ENCODE measurements at places on chromosomes 5 and 9.

DNA sequence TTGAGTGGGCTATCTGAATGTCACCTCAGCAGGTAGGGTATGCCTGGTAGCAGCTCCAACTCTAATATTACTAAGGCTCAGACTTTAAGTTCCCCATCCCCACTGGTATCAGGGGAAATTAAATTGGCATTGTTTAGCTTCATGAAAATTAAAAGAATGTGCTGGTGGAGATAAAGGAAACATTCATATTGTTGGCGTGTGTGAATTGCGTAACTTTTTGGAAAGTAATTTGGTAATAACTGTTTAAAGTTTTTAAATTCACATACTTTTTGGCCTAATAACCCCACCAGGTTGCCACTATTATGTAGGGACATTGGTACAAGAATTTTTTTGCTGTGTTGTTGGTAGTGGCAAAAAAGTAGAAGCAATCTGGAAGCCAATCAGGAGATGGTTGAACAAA lies 29.4 kb downstream of the TNPO1 start:
- DNase-seq, result no peak

- no peak for DNase-seq
Measured at GRCh38 chr5:17828681-17829080, 194.4 kb downstream of the TAF11L14 start.

- DNase-seq, result no peak
Measured at GRCh38 chr9:91156451-91157234, 205.1 kb downstream of the AUH start.

GRCh38 chr5:54653956-54654614 lies 136.5 kb downstream of the SNX18 start:
- DNase-seq, result no peak

DNA sequence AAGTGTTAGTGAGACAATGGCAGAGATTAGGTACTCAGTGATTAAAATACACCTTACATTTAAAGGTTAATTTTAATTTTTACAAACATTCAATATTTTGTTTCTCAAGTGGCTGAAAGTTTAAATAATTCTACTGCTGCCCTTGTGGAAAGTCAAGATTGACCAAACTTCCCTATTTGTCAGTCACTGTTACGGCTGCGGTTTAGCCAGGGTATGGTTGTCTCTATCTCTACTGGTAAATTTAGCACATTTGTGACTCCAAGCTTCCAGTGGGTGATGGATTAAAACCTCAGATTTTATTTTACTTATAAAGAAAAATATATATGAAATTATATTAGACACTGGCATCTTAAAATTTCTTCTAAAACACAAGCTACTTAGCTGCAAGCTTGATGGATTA lies 368.4 kb downstream of the CDH18 start:
- no peak for DNase-seq

DNA sequence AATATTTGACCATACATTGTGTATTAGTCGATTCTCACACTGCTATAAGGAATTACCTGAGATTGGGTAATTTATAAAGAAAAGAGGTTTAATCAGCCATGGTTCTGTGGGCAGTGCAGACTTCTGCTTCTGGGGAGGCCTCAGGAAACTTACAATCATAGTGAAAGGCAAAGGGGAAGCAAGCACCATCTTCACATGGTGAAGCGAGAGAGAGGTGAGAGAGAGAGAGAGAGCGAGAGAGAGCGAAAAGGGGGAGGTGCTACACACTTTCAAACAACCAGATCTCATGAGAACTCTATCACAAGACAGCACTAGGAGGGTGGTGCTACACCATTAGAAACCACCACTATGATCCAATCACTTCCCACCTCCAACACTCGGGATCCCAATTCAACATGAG lies 4.1 kb upstream of the GRAMD2B start:
- no peak for DNase-seq

- DNase-seq, result no peak
Measured at GRCh38 chr9:69249337-69249736, 75.3 kb downstream of the TJP2 start.

DNA sequence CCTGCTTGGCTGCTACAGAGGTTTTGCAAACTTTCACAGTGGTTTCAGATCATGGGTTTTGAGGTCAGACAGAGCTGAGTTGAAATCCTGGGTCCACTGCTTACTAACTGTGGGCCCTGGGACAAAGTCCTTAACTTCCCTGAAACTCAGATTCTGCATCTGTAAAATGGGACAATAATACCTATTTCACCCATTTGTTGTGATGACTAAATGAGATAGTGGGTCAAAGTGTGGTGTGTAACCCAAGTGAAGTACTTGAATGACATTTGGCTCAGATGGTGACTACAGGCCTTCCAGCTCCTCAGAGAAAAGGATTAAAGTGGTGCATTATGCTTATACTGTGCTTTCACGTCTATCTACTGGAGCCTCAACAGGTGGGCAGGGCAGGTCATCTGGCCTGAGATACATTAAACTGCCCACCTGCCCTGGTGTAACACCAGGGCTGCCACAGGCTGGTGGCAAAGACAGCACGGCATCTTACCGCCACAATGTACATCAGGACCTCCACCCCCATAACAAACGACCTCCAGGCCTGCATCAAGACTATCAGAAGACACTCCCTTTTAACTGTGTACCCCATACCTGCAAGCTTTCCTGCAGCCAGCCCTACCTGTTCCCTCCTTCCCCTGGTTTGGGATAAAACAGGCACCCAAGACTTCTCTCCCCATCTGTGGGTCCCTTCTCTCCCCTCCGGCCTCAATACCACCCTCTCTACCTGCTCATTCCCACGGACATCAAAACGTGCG lies 846 bp upstream of the TRAF1 start:
- no peak for DNase-seq

GRCh38 chr9:131448818-131449217 lies 53.9 kb upstream of the POMT1 start:
- DNase-seq, result no peak

DNA sequence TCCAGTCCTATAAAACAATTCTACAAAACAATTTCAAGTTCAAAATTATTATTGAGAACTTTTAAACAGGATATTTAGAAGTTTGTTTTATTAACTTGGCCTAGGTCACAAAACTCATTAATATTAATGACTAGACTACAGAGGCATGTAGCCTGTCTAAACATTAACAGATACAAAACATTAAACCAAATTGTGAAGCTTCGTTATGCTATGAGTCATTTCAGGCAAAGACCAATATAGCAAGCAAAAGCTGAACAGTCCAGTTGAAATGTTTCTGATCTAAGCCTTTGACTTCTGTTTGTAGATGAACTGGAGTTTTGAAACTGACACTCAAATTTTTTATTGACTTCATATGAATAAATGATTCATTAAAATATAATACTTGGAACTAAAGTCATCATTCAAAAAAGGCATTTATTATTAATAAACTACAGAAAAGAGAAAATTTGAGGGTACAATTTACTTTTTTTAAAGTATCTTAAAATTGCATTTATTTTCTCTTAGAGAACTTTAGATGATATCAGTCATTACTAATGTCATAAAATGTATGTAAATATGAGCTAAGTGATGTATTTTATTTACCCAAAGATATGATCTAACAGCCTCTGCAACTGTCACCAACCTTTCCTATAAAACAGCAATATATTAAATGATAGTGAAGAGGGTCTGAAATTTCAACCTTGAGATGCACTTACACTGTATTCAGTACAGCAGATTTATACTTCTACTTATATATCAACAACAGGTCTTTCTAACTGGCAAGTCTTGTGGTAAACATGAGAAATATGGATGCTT lies 188.8 kb downstream of the COMMD10 start:
- DNase-seq, result no peak

GRCh38 chr5:134649163-134649835 lies 714 bp downstream of the SEC24A start:
- DNase-seq, result no peak

- DNase-seq, result no peak
Measured at GRCh38 chr5:141150224-141150992, 551 bp downstream of the PCDHB6 start.

DNA sequence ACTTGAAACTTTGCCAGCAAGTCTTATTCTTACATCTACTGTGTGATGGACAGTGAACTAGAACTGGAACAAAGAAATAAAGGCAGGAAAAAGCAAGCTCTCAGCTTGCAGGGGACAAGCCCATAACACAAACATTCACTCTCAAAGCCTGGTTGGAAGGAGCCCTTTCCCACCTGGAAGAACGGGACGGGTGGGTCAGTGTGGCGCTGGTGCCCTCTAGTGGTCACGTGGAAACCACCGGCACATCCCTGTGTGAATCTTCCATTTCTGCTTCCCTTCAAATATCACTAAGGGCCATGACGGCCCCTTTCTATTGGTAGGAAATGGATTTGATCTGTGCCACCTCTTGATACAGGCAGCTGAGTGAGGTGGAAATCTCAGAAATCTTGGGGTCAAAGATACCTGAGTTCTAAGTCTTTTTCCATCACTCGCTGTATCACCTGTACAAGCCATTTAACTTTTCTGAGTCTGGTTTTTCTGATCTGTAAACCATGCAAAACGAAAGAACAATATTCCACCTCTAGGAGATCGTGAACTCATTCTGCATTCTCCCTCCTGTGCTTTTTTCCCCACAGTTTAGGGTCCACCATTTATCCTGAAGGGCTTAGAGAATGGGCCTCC lies 211.6 kb downstream of the MSX2 start:
- peak; percentile 68 for DNase-seq

DNA sequence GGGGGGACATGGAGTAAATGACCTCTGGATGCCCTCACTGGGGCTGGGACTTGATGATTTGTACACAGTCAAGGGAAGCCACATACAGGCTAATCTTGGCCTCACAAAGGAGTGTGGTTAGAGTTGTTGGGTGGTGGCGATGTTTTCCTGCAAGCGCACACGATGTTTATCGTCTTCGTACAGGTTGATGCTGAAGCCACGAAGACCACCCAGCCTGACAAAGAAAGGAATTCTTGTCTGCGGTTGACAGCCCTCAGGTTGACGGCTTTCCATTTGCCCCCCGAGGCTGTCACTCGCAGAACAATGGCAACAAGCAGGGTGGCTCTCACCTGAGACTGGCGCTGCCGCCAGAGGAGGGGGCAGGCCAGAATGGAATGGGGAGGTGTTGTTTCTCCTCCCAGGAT lies 14.1 kb upstream of the XPA start:
- no peak for DNase-seq

- DNase-seq, result no peak
Measured at GRCh38 chr5:124698770-124699169, 47.7 kb downstream of the ZNF608 start.

GRCh38 chr5:112869948-112870347 lies 8.9 kb downstream of the SRP19 start:
- DNase-seq, result no peak

DNA sequence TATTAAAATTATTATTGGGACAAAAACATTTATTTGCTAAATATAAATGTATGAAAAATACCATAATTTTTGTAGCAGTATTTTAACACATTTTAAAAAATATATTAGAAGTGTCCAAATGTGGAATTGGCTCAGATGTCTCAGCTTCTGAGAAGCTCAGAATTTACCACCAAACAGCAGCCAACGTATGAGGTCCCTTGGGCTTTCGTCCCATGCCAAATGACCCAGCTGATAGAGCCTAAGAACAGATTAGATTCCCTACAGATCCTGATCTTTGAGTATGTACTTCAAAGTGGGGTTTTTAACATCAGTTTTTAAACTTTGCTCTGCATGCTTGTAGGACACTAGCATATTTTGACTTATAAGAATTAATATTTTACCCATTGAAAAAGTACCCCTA lies 77.3 kb upstream of the RPS23 start:
- DNase-seq, result no peak

DNA sequence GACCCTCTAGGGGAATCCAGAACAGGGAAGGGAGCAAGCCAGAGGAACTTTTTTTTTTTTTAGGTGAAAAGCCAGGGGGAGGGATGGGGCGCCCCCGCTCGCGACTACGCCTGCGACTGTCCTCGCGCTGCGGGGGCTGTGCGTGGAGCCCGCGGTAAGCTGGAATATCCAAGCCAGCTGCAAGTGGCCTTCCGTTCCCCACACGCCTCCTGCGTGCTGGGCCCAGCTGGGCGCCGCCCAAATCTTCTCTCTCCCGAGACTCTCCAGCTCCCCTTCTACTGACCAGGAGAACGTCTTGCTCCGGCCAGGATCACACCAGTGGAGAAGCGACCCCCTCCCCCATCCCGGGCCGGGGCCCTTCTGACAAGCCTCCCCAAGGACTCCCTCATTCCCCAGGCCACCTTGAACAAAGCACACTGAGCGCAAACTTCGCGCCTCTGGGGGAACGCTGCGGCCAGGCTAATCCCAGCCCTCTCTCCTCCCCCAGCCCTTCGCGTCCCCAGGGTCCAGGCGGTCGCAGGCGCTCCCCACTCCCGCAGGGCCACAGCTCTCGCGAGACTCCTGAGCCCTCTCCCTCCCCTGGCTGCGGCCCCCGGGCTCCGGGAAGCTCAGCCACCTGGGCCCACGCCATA lies 6.6 kb downstream of the BARX1 start:
- no peak for DNase-seq

DNA sequence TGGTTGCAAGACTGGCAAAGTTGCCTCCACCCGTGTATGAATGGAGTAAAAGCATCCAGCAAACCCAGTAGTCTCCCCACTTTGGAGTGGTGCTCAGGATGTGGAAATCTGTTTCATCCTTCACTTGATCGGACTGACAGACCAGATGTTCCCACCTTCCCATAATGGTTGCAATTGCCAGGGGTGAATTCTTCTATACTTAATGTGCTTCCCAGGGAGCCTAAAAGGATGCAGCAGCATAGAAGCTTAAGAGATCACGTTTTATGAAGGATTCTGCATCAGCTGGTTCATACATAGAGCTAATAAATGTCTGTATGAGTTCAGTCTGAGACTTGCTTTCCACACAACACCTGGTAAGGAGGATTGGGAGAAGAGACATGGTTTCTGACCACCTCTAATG lies 198.8 kb upstream of the S1PR3 start:
- DNase-seq, result no peak

GRCh38 chr5:142364251-142365145 lies 39.7 kb upstream of the SPRY4 start:
- no peak for DNase-seq

DNA sequence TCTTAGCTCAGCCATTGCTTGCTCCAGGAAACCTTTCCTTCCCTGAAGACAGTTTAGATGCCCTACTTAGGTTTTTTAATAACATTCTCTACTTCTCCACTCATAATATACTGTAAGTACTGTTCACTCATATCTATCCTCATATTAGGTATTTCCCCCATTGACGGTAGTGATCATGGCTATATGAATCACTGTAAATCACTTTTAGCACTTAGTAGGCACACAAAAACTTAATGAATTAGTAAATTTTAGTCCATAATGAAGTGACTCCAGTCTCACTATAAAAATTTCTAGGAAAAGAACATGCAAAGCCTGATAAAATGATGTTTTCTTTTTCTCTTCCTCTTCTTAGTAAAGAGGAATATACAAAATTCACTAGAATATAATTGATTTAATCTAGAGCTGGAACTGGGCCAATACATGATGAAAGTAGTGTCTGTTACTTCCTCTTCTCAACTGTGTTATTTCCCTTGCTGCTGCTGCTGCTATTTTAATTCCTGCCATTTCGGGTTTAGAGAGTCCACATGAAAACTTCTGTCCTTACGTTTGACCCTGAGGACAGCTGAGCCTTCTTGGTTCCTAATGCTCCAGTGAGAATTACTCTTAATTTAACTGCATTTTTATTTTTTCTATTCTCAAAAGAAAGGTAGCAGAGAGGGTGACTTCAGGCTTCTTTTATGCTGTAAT lies 73.5 kb downstream of the LNPEP start:
- DNase-seq, result no peak
